ENCODE measurements at places on chromosomes 16 and 17. TPM values are rescaled to one million over a fixed set of nuclear protein-coding genes. Genes with fewer than 3 reads are reported as not detected.

DNA sequence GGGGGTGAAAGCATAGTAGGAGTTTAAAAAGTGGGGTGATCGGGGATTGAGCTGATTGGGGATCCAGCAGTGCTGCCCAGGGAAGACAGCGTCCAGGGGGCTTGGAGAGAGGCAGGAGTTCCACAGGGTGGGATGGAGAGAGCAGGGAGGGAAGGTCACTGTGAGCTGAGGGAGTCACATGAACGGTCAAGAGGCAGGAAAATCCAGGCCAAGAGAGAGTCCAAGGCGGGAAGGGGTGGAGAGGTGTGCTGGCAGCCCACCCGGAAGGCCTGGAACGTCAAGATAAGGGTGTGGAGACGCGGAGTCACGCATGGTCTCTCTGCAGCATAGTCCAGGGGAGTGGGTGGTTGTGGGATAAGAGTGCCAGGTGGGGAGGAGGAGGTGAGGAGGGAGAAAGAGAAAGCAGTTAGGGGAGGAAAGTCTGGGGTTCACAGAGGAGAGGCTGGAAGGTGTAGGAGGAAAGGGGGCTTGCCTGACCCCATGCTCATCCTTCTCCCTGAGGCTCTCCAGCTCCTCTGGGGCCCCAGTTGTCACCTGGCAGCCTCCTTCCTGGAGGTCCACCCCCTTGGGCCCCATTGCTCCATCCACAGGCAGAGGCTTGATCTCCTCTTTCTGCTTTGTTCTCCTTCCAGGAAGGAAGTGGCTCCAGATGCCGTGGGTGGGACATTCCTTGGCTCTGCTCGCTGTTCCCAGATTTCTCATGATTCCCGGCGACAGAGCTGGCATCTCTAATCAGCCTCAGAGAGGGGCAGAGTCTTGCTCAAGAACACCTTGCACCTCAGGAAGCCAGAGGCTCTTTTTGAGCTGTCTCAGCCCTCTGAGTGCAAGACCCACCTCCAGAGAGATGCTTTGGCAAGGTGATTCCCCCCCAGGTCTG, 28.7 kb downstream of the CCR7 start:
- peak; percentile 45 for DNase-seq

DNA sequence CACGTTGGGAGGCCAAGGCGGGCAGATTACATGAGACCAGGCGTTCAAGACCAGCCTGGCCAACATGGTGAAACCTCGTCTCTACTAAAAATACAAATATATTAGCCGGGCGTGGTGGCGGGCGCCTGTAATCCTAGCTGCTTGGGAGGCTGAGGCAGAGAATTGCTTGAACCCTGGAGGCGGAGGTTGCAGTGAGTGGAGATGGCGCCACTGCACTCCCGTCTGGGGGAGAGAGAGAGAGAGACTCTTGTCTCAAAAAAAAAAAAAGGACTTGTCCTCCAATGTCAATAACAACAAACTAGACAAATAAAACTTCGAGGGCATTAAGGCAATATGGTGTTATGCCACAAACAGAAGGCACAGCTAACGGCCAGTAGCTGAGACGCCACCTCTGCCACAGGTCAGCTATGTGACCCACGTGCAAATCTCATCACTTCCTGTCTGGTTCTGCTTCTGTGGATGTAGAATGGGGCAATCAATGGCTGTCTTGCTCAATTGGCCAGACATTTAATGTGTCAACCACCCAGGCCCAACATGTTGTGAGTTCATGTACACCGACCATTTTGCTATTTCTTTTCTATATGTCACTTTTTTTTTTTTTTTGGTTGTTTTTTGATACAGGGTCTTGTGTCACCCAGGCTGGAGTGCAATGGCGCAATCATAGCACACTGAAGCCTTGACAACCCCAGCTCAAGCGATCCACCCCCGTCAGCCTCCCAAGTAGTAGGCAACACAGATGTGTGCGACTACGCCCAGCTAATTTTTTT, 834 bp upstream of the TXNDC11 start:
- peak; percentile 56 for DNase-seq

- no peak for DNase-seq
Measured at GRCh38 chr16:14238756-14239155, 167.6 kb downstream of the MRTFB start.

DNA sequence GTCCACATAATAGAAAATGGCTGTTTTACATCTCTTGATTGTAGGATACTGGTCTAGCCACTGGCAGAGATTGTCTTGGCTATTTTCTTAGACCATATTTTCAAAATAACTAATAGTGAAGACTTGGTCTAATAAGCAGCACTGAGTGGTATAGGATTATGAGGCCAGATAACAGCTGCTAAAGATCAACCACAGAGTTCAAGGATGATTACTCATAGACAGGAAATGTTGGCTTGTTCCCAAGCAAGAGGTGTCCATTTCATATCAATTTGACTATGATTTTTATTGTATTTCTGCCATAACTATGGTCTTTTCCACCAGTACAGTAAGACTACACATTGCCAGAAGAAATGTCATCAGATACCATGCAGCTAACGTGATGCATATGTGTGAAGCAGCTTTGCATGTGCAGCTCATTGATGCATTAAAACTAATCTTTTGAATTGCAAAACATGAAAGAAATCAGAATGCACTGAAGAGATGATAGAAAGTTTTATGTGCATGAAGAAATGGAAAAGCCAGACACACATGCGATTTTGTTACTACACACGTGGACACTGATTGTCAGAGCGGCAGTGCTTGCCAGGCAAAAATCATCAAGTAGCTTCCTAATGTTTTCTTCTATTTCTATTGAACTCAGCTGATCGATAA, 693.3 kb downstream of the CDH11 start:
- DNase-seq, result peak; percentile 76

GRCh38 chr17:80349151-80349651, 65.8 kb upstream of the ENDOV start:
- peak; percentile 44 for DNase-seq

GRCh38 chr17:17835415-17836249, 1.2 kb downstream of the SREBF1 start:
- DNase-seq, result no peak

Gene CEP131
- total RNA-seq, result 7.0 TPM

Gene TOP3A
- total RNA-seq, result 22.7 TPM

- DNase-seq, result no peak
Measured at GRCh38 chr16:5166486-5166885, 68.9 kb upstream of the EEF2KMT start.

DNA sequence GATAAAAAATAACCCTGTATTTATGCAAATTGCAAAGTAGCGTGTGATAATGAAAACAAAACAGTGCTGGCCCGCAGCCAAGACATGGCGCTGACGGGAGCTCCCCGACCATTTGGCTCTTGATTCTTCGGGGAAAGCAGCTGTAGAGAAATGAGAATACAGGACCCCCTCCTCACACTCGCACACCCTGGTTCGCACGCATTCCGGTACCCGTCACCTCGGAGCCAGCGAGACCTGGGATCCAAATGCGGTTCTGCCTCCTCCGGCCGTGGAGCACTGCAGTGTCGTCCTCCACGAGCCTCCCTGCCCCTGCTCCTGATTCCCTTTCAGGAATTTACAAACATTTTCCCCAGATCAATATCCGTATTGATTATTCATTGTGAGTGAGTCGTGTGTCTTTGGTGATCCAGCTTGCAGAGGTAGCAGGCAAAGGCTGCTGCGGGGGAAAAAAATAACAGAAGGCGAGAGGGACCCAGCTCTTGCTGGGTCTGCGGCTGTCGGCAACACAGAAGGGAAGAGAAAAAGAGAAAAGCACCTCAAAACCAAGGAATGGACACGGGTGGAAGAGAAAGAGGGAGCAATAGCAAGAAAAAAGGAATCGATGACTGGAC, 184.1 kb upstream of the ZFHX3 start:
- DNase-seq, result no peak

DNA sequence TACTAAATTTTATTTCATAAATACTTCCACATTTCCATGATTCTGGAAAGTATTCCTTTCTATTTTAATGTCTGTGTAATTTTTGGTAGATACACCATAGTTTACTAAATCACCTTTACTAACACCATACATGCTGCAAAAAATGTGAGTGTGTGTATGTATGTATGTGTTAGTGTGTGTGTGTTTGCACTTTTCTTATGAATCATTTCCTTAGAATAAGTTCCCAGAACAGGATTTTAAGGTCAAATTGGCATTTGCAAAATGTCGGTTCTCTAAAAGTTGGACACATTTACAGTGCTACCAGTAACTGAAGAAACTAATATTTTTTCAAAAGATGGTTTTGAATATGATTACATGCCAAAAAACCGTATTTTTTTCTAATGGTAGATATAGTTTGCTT, 137.1 kb downstream of the CYB561 start:
- DNase-seq, result peak; percentile 37

- DNase-seq, result peak; percentile 62
Measured at GRCh38 chr17:50550661-50551432, 3.9 kb downstream of the SPATA20 start.

Gene KRTAP17-1
- not detected for total RNA-seq

Gene TAT
- total RNA-seq, result not detected

Gene CCL7
- 0.68 TPM for total RNA-seq

- no peak for DNase-seq
Measured at GRCh38 chr17:8867361-8867981, at the start of gene PIK3R6. PIK3R6 (minus strand) TSS chr17:8867674; CDS start chr17:8849794, 17,880 bp downstream.

- DNase-seq, result no peak
Measured at GRCh38 chr16:57743458-57743857, 7.9 kb downstream of the KATNB1 start.

- DNase-seq, result no peak
Measured at GRCh38 chr17:2710071-2710802, 1.3 kb downstream of the CLUH start.

Gene TP53TG3F
- total RNA-seq, result not detected

Gene SLC43A2
- total RNA-seq, result 2.5 TPM

DNA sequence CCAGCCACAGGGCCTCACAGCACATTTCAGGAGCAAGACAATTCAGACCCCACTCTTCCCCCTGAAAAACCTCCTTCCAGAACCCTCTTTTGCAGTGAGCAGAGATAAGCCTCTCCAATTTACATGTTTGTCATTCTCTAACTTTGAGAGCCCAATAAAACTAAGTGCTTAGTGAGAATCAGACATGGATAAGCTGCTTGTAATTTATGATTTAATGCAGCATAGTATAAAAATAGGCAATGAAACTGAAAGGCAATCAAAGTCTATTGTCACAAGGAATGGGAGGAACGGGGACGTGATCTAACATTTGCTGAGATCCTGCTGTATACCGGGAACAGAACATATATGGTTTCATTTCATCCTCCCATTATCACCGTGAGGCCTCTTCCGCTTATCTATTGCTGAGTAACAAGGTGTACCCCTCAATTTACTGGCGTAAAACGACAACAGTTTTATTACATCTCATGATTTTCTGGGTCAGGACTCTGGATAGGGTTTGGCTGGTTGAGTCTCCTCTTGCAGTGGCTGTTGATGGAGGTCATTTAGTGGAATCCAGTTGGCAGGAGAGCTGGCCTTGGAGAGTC, 597.4 kb downstream of the MAF start:
- no peak for DNase-seq

Gene NECAB2
- total RNA-seq, result not detected

DNA sequence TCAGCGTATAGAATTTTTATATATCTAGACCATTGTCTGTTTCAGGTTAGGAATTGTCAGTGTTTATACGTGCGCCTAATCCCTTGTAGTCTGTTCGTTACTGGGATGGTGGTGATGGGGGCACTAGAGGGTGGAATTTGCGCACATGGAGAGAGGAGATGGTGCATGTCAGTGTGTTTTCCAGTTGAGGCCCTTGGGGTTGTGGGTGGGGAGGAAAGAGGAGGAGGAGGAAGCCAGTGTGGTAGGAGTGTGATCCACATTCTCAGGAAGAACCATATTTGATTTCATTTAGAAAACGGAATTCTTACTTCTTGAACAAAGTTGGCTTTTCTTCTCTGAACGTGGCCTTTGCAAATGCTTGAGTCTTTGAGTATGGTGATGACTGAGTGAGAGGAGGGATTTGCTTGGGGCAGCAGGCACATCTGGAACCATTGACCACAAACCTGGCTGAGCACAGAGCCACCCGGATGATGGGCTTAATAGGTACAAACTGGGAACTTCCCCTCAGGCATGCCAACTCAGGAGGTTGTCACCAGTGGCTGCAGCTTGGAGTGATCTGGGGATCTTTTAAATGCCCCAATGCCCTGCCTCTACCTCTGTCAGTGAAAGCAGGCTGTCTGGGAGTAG, 98.9 kb downstream of the PRKCB start:
- peak; percentile 14 for DNase-seq

Gene MLKL
- total RNA-seq, result 8.4 TPM

Gene CFAP97D1
- not detected for total RNA-seq

- DNase-seq, result no peak
Measured at GRCh38 chr17:17851103-17852002, 14.6 kb upstream of the SREBF1 start.

GRCh38 chr16:83037884-83038283, 411.1 kb downstream of the CDH13 start:
- no peak for DNase-seq

DNA sequence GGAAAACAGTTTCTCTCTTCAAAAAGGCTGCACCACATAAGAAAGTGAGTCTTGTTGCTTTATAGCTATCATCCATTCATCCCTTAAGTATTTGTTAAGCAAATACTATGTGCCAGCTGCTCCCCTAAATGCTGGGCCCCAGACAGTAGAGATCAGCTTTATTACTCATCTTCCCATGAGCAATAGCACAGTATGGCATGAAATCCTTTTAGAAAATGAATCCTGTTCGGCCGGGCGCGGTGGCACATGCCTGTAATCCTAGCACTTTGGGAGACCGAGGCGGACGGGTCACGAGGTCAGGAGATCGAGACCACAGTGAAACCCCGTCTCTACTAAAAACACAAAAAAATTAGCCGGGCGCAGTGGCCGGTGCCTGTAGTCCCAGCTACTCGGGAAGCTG, 99.5 kb downstream of the MYO1D start:
- no peak for DNase-seq

DNA sequence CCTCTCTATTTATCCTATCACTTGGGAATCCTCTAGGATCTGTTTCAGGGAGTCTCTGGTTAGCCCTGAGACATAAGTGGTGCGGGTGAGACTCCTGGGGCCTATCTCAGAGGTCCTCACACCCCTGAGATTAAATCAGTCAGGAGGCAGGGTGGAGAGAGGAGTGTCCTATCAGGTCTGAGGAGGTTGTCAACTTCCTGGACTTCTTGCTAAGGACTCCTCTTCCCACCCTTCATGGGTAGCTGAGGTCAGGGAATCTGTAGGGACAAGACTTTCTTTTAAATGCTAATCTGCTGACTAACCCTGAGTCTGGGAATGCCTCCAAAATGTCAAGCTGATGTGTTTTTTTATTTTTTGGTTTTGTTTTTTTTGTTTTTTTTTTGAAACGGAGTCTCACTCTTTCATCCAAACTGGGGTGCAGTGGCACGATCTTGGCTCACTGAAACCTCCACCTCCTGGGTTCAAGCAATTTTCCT, 6.6 kb upstream of the ARMC5 start:
- DNase-seq, result peak; percentile 84

- no peak for DNase-seq
Measured at GRCh38 chr17:57341611-57342540, 85.6 kb downstream of the MSI2 start.

GRCh38 chr16:48526958-48527331, 83.0 kb downstream of the N4BP1 start:
- no peak for DNase-seq

Gene VMP1
- 211 TPM for total RNA-seq

Gene SLC13A2
- not detected for total RNA-seq

DNA sequence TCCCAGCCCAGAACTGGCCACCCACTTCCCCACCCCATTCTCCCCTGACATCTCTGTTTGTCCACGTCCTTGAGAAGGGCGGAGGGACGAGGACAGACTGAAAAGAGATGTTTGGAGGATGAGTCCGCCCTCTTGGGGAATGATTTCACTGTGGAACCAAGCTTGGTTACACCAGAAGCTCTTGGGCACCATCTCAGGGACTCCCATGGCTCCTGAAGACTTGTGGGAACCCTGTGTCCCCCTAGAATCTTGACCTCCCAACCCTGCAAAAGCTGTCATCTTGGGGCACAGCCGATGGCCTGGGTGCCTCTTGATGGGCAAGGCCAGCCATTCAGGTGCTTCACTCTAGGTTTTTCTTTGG, 25.9 kb upstream of the LITAF start:
- no peak for DNase-seq

Gene GOT2
- 49.3 TPM for total RNA-seq

All from RPMI7951 (cell line).